HFF-Myc (cell line): ENCODE measurements at places on chromosomes 1 and 21.
A peak's percentile ranks its signal among the peaks of the same experiment; 100 is the strongest.

DNA sequence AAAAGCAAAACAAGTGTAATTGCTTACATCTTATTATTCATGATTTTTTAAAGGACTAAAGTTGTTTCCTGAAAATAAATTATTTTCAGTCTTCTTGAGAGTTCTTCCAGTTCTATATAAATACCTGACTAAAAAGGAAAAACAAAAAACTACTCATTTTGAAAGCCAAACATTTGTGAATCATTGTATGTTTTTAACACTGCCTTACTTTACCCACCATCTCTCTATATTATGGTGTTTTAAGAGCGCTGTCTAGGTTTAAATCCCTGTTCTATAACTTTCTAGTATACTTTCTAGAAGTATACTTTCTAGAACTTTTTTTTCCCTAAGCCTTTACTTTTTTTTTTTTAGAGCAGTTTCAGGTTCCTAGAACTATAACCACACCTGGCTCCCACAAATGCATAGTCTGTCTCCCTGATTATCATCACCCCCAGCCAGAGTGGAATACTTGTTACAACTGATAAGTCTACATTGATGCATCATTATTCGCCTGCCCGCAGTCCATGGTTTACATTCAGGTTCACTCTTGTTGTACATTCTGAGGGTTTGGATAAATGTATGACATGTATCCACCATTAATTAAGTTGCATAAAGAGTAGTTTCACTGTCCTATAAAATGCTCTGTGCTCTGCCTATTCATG lies 9.8 kb downstream of the RSBN1 start:
- no peak for DNase-seq

GRCh38 chr1:183840140-183840539 lies 35.2 kb downstream of the RGL1 start:
- DNase-seq, result no peak

GRCh38 chr21:41954654-41955499 lies 1.1 kb upstream of the C2CD2 start:
- no peak for DNase-seq

- no peak for DNase-seq
Observed at GRCh38 chr1:89808441-89809117, 12.3 kb upstream of the LRRC8D start.

DNA sequence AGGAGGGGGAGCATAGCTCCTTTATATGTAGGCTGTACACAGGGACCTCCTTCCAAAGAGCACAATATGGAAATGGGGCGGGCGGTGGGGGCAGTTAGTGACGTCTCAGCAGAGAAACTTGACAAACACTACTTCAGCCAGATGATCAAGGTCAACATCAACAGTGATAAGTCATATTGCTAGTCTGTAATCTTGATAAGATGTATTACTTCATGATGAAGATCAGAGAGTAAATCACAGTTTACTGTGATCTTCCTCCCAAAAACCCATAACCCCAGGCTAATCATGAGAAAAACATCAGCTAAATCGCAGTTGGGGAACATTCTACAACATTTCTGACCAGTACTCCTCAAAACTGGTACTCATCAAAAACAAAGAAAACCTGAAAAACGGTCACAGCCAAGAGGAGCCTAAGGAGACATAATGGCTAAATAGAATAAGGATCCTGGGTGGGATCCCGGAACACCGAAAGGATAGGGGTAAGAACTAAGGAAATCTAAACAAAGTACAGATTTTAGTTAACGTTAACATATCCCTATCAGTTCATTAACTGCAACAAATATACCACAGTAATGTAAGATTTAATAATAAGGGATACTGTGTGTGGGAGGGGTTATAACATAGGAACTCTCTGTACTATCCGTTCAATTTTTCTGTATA lies 20.2 kb downstream of the LPAR3 start:
- no peak for DNase-seq

- DNase-seq, result no peak
Observed at GRCh38 chr1:204873176-204873575, 2.5 kb downstream of the NFASC start.

DNA sequence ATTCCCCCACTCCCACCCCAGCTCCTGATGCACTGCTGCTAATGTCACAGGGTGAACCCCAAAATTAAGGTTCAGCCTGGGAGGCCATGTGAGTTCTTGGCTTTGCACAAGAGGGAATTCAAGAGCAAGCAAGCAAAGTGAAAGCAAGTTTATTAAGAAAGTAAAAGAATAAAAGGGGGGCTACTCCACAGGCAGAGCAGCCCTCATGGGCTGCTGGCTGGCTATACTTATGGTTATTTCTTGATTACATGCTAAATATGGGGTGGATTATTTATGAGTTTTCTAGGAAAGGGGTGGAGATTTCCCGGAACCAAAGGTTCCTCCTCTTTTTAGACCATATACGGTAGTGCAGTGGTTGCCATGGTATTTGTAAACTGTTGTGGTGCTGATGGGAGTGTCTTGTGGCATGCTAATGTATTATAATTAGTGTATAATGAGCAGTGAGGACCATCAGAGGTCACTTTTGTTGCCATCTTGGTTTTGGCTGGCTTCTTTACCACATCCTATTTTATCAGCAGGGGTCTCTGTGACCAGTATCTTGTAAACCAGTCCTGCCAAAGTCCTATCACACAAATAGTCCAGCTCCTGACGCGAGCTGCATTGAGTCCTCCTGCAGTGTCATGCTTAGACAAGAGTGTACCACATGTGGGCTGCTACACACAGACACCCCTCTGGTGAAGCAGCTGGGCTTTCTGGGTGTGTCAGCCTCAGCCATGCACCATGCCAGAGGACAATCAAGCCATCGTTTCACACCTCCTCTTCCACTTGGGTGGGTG lies 46.4 kb upstream of the CSF1 start:
- peak; percentile 12 for DNase-seq

GRCh38 chr1:229629261-229629660 lies 3.2 kb downstream of the URB2 start:
- DNase-seq, result no peak

- no peak for DNase-seq
Observed at GRCh38 chr21:42471716-42472330, 24.2 kb downstream of the RSPH1 start.

- no peak for DNase-seq
Observed at GRCh38 chr1:61051719-61052394, 30.5 kb upstream of the NFIA start.

- DNase-seq, result no peak
Observed at GRCh38 chr1:178412400-178412770, 84.4 kb downstream of the CLEC20A start.

GRCh38 chr1:36941316-36941978 lies 92.9 kb downstream of the GRIK3 start:
- no peak for DNase-seq

GRCh38 chr1:57620605-57621004 lies 196.7 kb upstream of the DAB1 start:
- no peak for DNase-seq

DNA sequence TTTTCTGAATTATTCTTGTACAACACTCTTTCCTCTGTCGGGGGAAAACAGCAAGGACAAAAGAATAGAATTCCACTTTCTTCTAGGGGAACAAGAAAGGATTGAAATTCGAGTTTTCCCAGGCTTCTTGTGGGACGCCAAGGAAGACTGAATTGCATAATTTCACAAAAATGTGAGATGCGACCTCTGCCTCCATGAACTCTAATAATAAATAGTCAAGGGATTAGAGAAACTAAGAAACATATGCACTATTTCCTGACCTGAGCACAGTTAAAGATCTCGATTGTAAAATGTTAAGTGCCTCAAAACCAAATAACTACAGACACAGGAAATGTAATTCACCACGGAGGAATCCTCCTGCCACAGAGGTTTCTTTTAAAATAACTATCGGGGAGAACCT lies 117.3 kb upstream of the MARK1 start:
- DNase-seq, result peak; percentile 69

GRCh38 chr1:42873670-42874069 lies 27.3 kb downstream of the ZNF691 start:
- DNase-seq, result no peak

GRCh38 chr1:1035291-1035943 lies 15.5 kb downstream of the AGRN start:
- DNase-seq, result no peak

GRCh38 chr1:2528966-2529783 lies 888 bp downstream of the HES5 start:
- no peak for DNase-seq

- no peak for DNase-seq
Observed at GRCh38 chr1:230627767-230628166, 14.5 kb upstream of the COG2 start.

- DNase-seq, result no peak
Observed at GRCh38 chr1:157288996-157289395, 150.8 kb upstream of the ETV3 start.

GRCh38 chr1:92990828-92991227 lies 29.6 kb upstream of the DIPK1A start:
- no peak for DNase-seq

GRCh38 chr1:47231301-47232186 lies 481 bp downstream of the TAL1 start:
- DNase-seq, result no peak

GRCh38 chr1:89732643-89733222 lies 88.1 kb upstream of the LRRC8D start:
- DNase-seq, result no peak

GRCh38 chr1:26020330-26020768 lies 1.2 kb upstream of the EXTL1 start:
- DNase-seq, result no peak

- no peak for DNase-seq
Observed at GRCh38 chr1:170530972-170531757, 801 bp upstream of the GORAB start.

DNA sequence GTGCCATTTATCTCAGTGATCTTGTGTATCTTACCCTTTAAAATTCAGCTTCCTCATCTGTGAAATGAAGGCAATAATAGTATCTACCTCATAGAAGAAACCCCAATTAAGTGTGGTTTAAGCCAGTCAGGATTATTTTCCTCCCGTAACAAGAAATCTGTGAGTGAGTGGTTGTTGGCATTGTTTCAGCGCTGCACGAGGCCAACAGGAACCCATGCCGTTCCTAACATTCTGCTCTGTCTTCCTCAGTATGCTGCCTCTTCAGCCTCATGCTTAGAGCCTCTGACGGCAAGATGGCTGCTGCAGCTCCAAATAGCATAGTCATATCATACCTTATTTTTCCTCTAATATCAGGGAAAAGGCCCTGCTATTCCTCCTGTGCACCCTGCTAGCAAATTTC lies 289.7 kb downstream of the TM2D1 start:
- DNase-seq, result no peak

DNA sequence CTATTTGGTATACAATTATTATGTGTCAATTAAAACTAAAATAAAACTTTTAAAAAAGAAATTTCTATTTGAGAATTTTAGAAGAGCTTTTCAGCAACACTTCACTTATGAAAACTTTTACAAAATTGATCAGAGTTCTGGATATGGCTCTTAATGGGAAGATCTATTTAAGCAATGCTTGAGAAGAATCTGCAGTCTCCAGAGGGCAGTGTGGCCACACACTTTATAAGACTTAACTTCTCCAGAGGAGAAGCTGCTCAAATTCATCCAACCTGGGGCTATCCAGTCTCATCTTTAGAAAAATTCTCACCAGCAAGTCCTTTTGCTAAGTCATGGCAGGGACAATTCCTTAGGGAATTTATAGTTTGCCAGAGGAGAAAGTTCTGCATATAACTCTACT lies 25.2 kb upstream of the AGO1 start:
- DNase-seq, result no peak

DNA sequence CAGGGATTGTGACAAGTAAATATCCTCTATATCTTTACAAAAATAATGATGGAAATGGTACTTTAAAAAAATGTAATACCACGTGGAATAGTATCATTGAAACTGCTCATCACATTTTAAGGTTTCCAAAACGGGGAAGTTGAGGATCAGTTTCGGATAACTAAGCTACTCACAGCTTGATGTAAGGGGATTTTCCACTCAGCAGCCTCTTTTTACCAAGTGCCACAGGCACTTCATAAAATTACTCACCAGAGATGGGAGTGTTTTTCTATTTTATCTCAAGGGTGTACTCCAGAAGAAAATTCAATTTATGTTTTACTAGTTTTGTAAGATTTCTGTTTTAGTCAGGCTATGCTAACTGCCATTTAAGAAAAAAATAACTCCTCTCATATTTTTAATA lies 91.7 kb downstream of the TPR start:
- no peak for DNase-seq

GRCh38 chr1:18010408-18010807 lies 97.2 kb upstream of the IGSF21 start:
- DNase-seq, result no peak

GRCh38 chr1:25520446-25521061 lies 22.9 kb upstream of the LDLRAP1 start:
- peak; percentile 21 for DNase-seq

DNA sequence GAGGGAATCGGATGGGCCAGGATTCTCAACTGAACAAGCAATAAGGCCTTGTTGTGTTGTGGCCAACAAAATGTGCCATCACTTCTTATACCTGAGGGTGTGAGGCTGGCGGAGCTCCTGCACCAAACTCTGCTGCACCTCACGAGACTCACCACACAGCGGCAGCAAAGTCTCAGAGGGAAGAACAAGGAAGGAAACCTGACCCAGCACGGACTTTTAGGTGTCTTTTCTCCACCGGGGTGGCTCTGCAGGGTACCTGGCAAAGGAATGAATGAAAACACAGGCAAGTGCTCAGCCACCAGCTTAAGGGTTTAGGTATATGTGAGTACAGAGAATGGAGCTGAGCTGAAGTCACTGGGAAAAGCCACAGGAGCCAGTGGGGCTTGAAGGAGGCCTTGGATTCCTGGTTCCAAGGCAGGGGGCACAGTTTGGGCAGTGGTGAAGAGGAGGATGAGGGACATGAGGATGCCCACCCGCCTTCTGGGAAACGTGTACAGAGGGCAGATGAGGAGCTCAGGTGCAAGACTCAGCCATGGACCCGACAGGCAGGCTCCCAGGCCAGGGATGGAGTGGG lies 31.1 kb upstream of the HSD3B1 start:
- no peak for DNase-seq

- DNase-seq, result no peak
Observed at GRCh38 chr1:172466795-172467407, 23.0 kb upstream of the PIGC start.

GRCh38 chr1:69413129-69413528 lies 154.6 kb upstream of the LRRC7 start:
- no peak for DNase-seq

- DNase-seq, result no peak
Observed at GRCh38 chr1:110239441-110240430, 29.6 kb downstream of the KCNC4 start.
